CD4-positive, alpha-beta T cell treated with Interleukin-1 beta for 1 hour (primary cell): ENCODE measurements at places on chromosomes 6 and 20.

DNA sequence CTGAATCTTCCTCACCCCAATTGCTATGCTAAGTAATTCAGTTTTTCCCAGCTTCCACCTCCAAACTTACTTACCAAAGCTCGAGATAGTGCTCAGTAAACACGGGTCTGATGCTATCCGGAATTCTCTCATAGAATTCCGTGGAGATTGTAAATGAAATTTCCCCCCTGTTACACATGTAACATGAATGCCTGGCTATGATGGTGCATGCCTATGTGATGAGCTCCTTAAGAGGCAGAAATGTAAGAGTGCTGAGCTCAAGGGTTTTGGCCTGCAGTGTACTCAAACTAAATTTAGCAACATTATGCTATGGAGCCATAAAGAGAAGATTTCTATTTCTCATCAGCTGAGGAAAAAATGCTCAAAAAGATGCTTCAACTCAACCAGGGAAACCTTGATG, 133.4 kb upstream of the FUT9 start:
- no peak for DNase-seq

GRCh38 chr6:45697605-45698004, 318.1 kb downstream of the CLIC5 start:
- DNase-seq, result no peak

DNA sequence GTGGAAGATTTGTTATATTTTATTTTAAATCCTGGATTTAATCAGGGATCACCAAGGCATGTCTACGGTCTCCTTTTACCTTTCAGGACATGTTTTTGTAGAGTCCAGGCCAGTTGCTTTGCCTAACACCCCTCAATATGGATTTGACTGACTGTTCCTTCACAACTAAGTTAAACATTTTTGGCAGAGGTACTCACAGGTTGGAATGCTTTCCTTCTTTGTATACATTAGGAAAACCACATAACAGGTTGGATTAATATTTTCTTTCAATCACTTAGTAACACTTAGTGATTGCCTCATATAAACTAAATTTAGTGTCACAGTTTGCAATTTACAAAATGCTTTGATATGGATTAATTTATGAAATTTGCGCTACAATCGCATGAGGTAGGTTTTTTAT, 64.5 kb downstream of the IPCEF1 start:
- no peak for DNase-seq

DNA sequence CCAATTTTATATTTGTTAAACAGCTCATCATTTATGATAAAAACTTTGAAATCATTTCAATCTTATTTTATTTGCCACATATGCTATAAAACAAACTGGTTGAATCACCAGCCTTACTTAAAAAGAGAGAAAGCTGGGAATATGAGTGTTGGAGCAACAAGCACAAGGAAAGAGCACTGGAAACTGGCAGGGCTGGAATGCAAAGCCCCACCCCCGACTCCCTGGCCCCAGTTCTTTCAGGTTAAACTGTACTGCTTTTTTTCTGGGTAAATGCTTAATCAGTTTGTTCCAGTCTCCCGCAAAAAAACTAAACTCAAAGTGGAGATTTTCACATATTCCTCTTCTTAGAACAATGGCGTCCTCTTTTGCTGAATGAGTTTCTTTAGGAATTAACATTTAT, 433.8 kb upstream of the NOX3 start:
- no peak for DNase-seq

- peak; percentile 27 for DNase-seq
Measured at GRCh38 chr20:37564388-37565133, 36.9 kb upstream of the BLCAP start.

GRCh38 chr6:2038092-2038491, 207.3 kb downstream of the GMDS start:
- DNase-seq, result peak; percentile 10

- peak; percentile 11 for DNase-seq
Measured at GRCh38 chr6:40845553-40845952, 193.5 kb downstream of the UNC5CL start.

- DNase-seq, result no peak
Measured at GRCh38 chr6:47419621-47420020, 58.0 kb upstream of the CD2AP start.

GRCh38 chr6:89400050-89400449, 12.0 kb downstream of the RRAGD start:
- DNase-seq, result no peak

GRCh38 chr6:27500177-27500576, 27.3 kb upstream of the ZNF184 start:
- DNase-seq, result no peak

DNA sequence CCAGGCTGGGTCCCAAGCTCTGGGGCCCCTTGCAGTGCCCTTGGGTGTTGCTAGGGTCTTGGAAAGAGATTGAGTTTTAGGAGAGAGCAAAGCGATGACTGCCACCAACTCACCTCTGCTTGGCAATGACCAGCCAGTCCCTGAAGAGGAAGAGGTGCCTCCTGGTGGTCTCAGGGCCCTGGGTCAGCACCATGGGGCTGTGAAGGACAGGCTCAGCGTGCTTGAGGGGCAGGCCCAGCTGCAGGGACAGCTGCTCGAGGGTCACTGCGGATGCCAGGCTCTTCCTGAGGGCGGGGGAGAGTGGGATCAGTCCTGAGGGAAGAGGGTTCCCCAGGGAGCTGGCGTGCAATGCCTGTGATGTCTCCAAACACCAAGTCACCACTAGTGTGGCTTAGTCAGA, 50.8 kb upstream of the TAGAP start:
- no peak for DNase-seq

GRCh38 chr6:169141671-169142537, 111.7 kb downstream of the THBS2 start:
- no peak for DNase-seq

DNA sequence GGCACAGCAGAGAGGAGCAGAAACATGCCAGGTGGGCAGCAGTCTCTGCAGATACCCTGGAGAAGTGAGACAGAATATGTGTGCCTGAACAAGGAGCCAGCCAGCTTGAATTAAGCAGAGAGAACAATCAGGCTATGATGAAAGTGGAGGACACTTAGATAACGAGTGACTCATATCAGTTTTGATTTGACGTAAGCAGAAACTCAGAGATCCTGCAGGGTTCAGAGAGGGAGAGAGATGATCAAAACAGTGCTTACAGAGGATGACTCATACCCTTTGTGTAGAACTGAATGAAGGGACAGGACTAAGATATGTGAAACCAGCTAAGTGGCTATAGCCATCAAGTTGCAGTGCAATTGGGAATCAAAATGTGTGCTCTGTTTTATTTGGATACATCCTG, 300.7 kb downstream of the TENT5A start:
- no peak for DNase-seq

DNA sequence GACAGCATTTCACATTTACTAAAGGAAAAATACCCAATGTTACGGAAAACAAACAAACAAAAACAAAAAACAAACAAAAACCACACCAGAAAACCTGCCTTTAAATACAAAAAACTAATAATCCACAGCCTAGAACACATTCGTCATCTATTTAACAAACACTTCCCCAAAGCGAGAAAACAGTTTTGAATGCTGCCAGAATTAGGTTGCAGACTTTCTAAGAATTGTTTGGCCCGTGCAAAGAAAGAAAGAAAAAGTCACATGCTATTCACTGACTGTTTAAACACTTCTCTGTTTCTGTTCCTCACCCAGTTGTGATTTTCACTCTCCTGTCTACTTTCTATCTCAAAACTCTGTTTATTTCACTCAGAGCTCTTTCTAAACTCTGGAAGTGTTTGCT, 52.5 kb downstream of the BCAS1 start:
- DNase-seq, result no peak

DNA sequence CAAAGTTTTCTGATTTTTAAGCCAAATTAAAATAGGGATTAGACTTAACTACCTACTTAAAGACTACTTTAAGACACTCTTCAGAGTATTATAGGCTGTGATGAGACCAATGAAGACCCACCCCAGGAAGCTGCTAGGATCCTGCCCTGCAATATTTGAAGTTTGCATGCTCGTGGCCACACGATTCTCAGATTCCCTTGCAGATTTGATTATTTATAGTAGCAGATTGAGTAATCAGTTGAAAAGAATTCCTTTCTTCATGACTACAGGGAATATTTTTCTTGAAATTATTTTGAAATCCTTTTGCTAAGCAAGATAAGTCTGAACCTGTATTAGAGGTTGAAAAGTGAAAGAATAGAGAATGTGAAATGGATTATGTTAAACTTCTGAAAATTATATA, 122.3 kb downstream of the B3GAT2 start:
- DNase-seq, result no peak

GRCh38 chr6:144327081-144327480, 41.9 kb downstream of the UTRN start:
- DNase-seq, result no peak

DNA sequence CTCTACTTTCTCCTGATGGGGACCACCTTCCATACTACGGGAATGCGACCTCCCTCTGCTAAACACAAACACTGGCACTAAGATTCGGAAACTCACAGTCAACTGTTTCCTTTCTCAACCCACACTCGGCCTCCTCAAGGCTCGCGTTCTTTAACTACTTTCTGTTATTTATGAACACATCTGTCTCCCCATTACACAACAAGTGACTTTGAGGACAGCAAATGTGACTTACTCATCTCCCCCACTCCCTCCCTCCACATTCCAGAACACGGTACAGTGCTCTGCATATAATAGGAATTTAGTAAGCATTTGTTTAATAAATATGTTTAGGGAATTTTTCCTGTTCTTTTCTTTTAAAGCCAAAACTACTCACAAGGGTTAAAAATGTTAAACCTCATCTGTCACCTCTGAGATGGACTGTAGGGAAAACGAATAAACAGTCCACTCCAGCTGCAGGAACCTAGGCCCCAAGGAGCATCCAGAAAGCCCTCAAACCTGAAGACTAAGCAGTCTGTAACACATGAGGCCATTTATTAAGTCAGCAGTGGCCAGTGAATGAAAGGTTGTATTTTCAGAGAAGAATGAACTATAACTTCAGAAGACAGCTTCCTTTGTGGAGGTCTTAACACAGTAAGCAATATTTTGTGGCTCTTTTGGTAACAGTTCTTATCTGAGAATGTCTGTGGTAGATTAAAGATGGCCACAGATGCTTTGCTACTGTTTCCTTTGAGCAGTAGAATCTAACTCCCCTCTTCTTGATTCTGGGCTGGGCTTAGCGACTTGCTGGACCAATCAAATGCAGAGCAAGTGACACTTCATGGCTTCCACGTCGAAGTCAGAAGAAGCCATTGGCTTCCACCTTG, 209.6 kb upstream of the DTNBP1 start:
- no peak for DNase-seq

DNA sequence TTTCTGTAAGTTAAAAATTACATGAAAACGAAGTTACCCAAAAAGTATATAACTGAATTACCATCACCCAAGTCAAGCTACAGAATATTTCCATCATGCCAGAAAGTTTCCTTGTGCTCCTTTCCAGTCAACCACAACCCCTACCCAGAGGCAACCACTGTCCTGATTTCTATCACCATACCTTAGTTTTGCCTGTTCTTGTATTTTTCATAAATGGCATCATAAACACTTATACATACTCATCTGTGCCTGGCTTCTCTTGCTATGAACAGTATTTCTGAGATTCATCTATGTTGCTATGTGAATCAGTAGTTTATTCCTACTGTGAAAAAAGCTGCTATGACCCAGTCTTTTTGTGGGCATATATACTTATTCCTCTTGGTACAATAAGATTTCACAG, 7.4 kb downstream of the FKBP5 start:
- no peak for DNase-seq

- no peak for DNase-seq
Measured at GRCh38 chr6:15166121-15166520, 79.7 kb upstream of the JARID2 start.

GRCh38 chr6:19219931-19220330, 617.2 kb upstream of the ID4 start:
- no peak for DNase-seq

DNA sequence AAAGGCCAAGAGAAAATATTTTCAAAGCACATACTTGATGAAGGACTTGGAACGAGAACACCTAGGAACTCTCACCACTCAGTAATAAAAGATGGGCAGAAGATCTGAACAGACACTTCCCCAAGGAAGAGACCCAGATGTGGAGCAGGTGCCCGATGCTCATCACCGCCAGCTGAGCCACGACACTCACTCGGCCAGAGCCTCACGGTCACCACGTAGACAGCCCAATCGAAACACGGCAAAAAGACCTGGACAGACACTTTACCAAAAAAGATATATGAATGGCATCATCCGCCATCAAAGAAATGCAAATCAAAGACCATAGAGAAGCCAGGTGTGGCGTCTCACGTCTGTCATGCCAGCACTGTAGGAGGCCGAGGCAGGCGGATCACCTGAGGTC, 41.6 kb downstream of the SLC2A4RG start:
- no peak for DNase-seq
